ENCODE measurements at places on chromosomes 1 and 21. TPM values are rescaled to one million over a fixed set of nuclear protein-coding genes. Genes with fewer than 3 reads are reported as not detected.

- no peak overlapping the region for H3K4me3 ChIP-seq
- no peaks in the 10 kb centered on the region for H3K27me3 ChIP-seq
- no peak overlapping the region for H3K27ac ChIP-seq
- no peaks in the 10 kb centered on the region for H3K4me1 ChIP-seq
- DNase-seq: no peak
Observed at GRCh38 chr1:184622136-184622823, 132.4 kb downstream of the EDEM3 start.

GRCh38 chr1:55696181-55696754, 481.1 kb upstream of the USP24 start:
- no peaks in the 10 kb centered on the region for H3K36me3 ChIP-seq
- no peak for DNase-seq
- no peak overlapping the region for H3K27ac ChIP-seq
- H3K27me3 ChIP-seq: no peaks in the 10 kb centered on the region
- no peak overlapping the region for H3K4me3 ChIP-seq

Gene SPRR3
- total RNA-seq: not detected

DNA sequence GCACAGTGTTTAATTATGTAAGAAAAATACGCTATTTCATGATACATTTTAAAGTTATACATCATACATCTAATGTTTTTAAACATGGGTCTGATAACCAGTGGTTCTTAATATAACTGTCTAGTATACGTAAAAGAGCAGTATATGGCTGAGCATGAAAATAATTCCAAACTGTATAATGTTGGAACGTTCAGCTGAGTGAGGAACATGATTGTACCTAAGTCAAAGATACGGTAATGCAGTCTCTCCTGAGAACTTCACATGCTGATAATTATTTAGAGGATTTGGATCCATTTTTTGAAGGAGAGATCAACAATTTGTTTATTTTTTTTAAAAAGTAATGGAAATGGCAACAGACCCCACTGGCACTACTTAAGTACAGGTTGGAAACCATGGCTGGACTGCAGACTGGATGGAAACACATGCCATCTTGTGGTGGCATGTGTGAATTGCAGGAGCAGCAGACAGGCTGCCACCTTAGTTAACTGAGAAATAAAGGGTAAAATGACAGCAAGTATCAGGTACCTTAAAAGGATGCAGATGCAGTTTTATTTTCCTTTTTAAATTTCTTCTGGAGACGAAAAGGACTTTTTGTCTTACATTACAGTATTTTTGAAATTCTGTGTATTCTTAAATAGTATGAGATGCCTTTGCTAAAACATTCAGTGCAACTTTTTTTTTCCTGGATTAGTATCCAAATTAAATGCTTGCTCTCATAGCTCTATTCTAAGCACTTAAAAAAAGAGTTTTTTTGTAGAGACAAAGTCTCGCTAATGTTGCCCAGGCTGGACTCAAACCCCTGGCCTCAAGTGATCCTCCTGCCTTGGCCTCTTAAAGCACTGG, 73.8 kb downstream of the MTR start:
- H3K27me3 ChIP-seq: no peaks in the 10 kb centered on the region
- DNase-seq: peak; percentile 71
- no peak overlapping the region for H3K4me3 ChIP-seq

Data from GM23338 (cell line).